Activated CD4-positive, alpha-beta T cell treated with anti-CD3 and anti-CD28 coated beads for 4 hours (primary cell): ENCODE measurements at places on chromosomes 5 and 9.

DNA sequence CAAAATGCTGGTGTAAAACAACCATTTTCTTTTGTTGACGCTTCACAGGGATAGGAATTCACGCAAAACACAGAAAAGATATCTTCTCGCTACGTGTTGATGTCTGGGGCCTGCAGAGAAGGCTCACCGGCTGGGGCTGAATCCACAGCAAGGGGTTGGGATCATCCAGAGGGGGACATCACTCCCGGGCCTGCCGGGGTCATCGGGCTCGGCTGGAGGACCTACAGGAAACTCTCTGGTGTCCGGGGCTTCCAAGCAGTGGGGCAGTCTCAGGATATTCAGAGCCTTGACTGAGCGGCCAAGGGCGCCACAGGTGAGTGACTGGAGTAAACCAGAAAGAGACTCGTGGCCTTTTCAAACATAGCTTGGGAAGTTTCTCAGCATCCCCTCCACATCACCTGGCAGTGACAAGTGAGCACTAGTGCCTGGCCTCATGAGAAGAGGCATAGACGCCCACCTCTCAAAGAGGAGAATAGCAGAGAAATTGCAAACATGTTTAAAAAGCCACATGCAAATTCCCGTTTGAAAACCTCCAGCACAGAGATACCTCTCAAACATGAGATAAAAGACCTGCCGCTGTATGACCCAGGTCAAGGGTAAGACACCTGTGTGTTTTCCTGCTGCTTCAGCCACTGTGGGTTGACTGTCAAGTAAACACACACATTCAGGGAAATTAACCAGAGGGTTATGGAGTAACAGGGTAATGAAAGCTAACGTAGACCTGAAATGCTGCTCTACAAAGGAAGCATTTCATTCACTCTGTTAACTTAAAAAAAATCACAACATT is 50.8 kb upstream of the SIMC1 start:
- DNase-seq, result no peak

DNA sequence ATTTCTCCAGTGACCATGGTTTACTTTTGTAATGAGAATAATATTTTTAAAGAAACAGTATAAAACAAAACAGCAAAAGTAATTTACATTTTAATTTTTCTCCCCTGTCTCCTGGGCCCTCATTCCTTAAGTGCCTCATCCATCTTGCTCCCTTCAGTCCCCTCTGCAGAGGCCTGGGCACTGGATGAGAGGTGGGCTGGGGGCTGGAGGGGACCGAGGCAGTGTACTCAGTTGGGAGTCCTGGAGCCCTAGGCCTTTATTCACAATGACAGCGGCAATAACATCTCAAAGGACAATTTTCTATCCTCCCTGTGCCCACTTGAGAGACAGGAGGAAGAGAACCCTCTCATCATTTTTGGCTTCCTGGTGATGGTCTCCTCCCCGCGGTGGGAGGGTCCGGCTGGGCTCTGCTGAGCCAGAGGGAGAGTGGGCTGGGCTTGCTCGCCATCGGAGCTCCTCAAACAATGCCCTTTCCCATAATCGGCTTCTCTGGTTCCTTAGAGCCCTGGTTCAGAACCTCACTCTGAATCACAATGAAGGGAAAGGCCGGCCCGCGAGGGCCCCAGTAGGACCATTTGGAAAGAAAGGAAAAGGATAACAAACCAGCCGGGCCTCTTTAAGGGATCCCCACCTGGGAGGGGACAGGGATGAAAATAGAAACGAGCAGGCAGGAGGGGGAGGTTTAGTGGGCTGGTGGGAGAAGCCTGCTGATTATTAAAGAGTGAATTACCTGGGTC is 9.7 kb upstream of the SMIM32 start:
- no peak for DNase-seq

DNA sequence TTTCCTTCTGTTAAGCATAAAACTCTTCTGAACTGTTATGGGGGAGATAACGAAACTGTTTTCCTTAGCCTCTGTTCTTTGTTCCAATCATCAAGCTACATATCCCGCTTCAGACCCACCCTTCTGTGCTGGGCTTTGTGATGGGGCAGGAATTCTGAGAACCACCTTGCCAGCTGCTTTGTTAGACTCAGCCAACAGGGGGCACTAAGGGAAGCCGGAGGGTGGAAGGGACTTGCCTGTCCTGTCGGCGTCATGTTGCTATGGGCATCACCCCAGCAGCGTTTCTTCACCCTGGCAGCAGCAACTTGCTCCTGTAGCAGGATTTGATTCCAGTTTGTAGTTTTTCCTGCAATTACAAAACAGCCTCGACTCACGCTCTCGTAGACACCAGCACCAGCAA is 169.1 kb downstream of the CAAP1 start:
- DNase-seq, result no peak

- peak; percentile 53 for DNase-seq
Measured at GRCh38 chr5:68369457-68370125, 154.0 kb downstream of the PIK3R1 start.

DNA sequence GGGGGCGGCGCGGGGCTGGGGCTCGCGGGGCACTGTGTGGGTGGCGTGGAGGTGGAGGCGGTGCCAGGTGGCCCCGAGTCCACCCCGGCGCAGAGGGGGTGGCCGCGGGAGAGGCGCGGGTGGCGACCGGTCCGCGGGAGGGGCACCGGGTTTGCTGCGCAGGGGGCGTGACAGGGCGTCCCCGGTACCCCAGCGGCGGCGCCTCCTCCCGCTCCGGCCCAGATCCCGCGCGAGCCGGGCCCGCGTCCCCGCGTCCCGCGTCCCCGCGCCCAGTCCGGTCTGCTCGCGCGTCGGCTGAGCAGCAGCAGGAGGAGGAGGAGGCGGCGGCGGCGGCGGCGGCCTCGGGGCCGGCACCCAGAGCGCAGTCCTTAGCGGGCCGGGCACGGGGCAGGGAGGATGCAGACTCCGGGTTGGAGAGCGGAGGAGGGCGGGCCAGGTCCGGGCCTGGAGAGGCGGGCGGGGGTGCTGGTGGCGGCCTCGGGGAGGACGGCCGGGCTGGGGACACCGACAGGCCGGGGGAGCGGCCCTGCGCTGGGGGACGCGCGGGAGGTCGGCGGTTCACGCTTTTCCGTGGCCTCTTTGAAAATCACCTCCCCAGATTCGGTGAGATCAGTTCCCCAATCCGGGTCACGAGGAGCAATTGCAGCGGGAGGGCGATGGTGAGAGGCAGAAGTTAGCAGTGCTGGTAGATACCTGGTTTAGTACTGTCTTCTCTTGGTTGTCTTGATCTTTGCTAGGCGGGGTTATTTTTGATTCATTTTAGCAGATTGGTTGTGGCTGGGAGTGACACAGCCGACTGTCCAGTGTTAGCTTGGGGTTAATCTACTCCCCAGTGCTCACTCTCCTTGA is 1.7 kb downstream of the TRIO start:
- DNase-seq, result peak; percentile 25

- peak; percentile 11 for DNase-seq
Measured at GRCh38 chr9:91711755-91712601, 238.1 kb downstream of the ROR2 start.

DNA sequence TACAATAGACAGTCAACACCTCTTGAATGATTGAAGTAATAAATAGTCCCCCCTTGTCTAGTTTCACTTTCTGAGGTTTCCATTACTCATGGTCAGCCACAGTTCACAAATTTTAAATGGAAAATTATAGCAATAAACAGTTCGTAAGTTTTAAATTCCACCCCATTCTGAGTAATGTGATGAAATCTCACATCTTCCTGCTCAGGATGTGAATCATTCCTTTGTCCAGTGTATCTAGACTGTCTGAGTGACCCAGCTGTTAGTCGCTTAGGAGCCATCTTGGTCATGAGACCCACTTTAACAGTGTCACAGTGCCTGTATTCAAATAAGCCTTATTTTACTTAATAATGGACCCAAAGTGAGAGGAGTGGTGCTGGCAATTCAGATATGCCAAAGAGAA is 311.6 kb upstream of the PRR16 start:
- DNase-seq, result no peak

DNA sequence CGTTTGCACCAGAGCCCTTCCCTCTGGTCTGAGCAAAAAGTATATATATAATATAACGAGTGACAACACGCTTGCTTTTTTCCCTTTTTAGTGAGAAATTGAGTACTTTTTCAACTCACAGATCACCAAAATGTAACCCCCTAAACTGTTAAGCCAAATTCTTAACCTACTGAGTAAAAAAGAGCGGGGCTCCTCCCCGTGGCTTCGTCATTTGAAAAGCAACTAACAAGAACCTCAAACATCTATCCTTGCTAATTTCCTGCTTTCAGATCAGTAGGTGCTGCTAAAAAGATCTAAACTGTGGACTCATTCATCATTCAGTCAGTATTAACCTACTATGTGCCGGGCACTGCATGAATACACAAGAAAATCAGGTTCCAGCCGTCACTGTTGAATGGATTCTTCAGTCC is 1.0 kb upstream of the PTBP3 start:
- DNase-seq, result peak; percentile 20

- no peak for DNase-seq
Measured at GRCh38 chr5:162990856-162991497, 446.4 kb upstream of the CCNG1 start.

DNA sequence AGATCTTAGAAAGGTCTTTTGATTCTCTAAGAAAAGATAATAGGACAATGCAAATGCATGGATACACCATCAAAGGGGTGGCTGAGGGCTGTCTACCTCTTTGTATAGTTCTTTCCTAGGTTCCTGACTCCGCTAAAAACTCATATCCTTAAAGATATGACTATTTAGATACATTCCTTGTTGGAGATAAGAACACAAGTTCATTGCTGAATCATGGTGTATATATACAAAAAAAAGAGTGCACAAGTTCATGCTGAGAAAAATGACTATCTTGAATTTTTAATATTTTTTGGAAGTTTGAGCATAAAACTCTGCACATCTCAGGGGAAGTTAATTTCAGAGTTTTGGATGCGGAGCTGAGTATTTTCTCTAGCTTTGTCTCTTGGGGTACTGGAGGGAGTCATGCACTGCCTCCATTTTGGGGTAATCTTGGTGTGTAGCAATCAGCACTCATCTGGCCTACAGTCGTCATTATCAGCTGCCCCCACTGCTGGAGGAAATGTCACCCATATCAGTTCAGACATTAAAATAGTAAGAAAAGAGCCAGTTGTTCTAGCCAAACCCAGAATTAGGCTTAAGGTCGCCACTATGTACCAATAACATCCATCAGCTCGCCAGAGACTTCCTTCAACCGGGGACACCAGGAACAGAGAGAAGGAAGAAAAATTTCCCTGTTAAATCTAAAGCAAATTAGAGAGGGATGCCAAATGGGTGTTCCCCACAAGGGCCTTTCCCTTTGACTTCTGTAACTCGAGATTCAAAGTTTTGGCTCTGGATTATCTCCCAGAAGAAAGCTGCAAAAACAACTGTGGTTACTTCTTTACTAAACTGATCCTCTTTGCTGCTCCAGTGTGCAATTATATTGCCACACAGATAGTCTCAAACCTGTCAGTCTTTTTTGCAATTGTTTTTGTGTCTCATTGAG is 49.0 kb downstream of the PTTG1 start:
- no peak for DNase-seq

DNA sequence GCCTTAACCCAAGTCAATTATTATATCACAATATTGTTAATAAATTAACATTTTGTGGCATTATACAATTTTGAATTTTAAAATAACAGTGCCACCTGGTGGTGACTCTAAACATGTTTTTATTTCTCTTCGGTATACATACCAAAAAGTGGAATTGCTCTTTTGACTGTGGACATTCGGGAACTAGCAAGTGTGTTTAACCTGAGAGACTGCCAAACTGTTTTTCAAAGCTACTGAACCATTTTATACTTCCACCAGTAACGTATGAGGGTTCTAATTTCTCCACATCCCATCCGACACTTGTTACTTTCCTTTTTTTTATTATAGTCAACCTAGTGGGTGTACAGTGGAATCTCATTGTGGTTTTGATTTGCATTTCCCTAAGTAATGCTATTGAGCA is 18.3 kb upstream of the HSDL2 start:
- DNase-seq, result peak; percentile 36

DNA sequence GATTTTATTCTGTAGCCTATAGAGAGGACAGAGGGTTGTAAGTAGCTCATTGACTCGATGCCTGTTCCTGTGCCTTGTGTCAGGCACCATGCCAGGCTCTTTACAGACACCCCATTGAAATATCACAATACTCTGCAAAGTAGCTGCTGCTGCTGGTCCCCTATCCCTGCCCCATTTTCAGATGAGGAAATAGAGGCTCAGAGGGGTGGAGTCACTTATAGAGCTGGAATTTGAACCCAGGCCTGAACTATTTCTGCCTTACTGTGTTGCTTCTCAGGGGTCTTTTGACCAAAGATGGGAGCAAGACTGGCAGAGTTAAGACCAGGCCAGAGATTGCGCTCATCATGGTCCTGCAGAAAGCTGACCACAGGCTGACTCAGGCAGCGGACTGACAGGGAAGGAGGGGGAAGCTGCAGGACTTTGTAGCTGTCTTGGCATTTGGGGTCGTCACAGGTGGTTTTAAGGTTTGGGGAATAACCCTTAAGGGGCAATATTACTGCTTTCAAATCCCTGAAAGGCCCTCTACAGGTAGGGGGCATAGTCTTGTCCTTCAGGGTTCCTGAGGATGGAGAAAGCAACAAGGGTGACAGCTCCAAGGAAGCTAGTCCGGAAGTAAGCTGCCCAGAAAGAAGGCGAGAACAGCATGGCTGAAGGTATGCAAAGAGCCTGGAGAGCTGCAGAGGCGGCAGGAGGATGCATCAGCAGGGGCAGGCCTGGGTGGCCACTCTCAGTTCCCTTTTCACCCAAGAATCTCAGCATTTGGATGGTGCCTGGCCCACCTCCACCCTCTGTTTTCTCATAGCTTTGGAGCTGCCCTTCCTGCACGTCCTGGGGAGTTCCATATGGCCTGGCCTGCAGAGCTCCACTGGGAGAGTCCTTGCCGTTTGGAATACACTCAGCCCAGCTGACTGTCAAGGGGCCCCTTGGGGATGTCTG is 18.3 kb upstream of the NDST1 start:
- no peak for DNase-seq

GRCh38 chr5:99721506-99721905 is 792.7 kb upstream of the CHD1 start:
- no peak for DNase-seq

DNA sequence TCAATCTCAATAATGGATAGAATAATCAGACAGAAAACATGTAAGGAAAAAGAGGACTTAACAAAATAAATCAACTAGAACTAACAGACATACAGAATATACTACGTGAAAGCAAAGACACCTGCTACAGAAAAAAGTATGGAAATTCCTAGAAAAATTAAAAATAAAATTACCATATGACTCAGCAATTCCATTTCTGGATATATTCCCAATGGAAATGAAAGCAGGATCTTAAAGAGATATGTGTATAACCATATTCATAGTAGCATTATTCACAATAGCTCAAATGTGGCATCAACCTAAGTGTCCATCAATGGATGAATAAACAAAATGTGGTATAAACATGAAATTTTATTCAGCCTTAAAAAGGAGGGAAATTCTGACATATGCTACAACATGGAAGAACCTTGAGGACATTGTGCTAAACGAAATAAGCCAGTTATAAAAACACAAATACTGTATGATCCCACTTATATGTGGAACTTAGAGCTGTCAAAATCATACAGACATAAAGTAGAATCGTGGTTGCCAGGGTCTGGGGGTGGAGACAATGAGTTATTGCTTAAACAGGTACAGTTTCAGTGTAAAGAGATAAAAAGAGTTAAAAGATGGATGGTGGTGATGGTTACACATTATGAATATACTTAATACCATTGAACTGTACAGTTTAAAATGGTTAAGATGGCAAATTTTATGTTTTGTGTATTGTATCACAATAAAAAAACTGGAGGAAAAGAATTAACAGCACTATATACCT is 6.9 kb downstream of the PLAA start:
- no peak for DNase-seq

- no peak for DNase-seq
Measured at GRCh38 chr9:121954477-121955140, 138.5 kb downstream of the TTLL11 start.

- DNase-seq, result no peak
Measured at GRCh38 chr5:82418608-82418950, 140.4 kb upstream of the RPS23 start.
